ENCODE measurements at places on chromosomes 7 and 10. TPM values are rescaled to one million over a fixed set of nuclear protein-coding genes. Genes with fewer than 3 reads are reported as not detected.

PARD3 gene
- 85.3 TPM for total RNA-seq

GRCh38 chr7:7352845-7353244 is 170.5 kb downstream of the C1GALT1 start:
- no peak for DNase-seq

DNA sequence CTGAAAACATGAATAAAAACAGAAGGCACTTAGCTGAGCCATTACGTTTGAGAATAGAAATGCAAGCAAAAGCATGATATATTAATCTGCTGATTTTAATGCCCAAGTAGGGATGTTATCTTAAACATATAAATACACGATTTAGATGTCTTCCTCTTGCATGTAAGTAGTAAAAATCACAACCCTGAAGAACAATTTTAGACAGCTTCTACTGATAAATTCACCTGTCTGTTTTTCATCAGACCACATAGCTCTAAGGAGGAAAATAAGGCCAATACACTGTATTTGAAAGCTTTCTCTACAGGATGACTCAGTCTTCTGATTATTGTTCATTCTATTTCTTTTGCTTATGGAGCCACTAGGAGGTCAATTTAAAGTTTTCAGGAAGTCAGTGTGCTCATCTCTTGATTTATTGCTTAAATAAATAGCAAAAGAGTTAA is 210.9 kb upstream of the CHRM2 start:
- no peak for DNase-seq

DNA sequence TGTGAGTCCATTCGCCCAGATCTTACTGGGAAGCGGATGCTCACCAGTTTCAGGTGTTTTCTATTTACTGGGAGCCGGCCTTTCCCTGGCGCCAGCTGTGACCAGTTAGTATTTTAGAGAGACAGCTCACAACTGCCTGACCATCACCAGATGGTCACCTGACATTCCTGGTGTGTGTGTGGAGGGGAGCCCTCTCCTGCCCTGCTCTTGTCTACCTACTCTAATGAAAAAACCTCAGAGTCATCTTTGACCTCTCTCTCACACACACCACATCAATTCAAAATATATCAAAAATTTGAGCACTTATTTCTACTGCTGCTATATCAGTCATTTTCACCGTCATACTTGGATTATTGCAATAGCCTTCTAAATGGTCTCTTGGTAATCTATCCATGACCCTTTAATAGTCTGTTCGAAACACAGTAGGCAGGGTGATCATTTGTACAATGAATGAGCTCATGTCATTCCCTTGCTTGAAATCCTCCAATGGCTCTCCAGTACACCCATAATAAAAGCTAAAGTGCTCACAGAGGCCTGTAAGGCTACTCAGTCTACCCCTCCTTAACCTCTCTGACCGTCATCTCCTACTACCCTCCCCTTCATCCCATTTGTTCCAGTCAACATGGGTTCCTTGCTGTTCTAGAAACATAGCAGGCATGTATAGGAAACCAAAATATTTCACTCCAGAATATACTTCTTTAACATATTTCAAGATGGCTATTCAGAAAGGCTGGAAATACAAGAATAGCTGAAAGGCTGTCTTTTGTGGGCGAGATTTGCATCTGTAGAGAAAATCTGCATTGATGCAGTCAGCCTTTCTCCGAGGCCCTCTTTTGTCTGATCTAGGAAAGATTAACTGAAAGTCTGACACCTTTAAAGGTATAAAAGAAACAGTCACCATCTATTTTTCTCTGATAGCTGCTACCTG is 17.5 kb upstream of the NT5C3A start:
- DNase-seq: no peak

GRCh38 chr7:91800389-91800788 is 80.1 kb downstream of the MTERF1 start:
- DNase-seq: no peak

- no peak for DNase-seq
Observed at GRCh38 chr7:90690159-90690858, 94.2 kb downstream of the CDK14 start.

GRCh38 chr7:2799253-2799652 is 44.9 kb downstream of the GNA12 start:
- no peak for DNase-seq

ANKRD61 gene
- 0.47 TPM for total RNA-seq

GRCh38 chr10:46235705-46236545 is 50.9 kb upstream of the ANTXRL start:
- DNase-seq: peak; percentile 7

DNA sequence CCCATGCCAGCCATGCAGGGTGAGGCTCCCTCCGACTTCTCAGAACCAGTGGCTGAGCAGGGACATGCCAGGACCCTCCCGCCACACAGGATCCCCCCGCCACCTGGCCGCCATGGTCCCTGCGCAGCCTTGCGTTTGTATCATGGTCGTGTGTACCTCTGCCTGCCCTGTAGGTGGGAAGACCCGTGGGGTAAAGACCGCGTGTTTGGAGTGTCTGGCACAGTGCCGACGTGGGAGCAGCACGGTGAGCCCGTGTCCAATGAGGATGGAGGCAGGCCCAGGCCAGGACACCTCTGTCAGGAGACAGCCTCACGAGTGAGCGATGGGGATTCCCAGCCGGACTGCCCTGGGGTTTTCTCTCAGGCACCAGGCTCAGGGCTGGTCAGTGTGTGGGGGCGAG is 31.9 kb downstream of the NKX6-2 start:
- no peak for DNase-seq

PRF1 gene
- total RNA-seq: not detected

GRCh38 chr7:149093228-149093627 is 2.7 kb upstream of the ZNF786 start:
- no peak for DNase-seq

CARD11 gene
- total RNA-seq: 11.0 TPM

Measured in progenitor cell of endocrine pancreas (in vitro differentiated cells).